Hematopoietic multipotent progenitor cell treated with erythropoietin and hydrocortisone succinate and interleukin-3 and kit ligand, for 6 days (in vitro differentiated cells): ENCODE measurements at places on chromosomes 4 and X.

DNA sequence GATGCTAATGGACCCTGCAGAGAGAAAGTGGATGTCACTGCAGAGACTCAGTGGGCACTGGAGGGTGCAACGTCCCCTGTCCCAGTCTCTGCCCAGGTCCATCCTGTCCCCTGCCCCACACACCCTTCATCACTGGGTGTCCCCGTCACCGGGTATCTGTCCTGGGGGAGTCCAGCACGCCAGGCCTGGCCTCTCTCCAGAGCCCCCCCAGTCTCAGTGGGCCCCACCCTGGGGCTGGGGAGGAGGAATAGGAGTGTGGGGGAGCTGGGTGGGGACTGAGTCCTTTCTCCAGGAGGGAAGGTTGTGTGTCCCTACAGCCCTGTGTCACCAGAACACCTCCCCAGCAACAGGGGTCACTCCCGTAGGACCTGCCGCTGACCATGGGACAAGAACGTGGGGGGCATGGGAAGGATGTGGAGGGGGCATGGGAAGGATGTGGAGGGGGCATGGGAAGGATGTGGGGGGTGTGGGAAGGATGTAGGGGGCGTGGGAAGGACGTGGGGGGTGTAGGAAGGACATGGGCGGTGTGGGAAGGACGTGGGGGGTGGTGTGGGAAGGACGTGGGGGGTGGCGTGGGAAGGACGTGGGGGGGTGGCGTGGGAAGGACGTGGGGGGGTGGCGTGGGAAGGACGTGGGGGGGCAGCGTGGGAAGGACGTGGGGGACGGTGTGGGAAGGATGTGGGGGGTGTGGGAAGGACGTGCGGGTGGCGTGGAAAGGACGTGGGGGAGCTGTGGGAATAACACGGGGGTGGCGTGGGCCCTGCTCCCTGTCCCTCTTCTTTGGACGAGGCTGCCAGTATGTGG, 21.0 kb upstream of the SPON2 start:
- DNase-seq = no peak

GRCh38 chr4:128528793-128529553, 241.4 kb upstream of the PGRMC2 start:
- DNase-seq = no peak

- DNase-seq = no peak
Measured at GRCh38 chr4:147340111-147340510, 140.8 kb upstream of the EDNRA start.

DNA sequence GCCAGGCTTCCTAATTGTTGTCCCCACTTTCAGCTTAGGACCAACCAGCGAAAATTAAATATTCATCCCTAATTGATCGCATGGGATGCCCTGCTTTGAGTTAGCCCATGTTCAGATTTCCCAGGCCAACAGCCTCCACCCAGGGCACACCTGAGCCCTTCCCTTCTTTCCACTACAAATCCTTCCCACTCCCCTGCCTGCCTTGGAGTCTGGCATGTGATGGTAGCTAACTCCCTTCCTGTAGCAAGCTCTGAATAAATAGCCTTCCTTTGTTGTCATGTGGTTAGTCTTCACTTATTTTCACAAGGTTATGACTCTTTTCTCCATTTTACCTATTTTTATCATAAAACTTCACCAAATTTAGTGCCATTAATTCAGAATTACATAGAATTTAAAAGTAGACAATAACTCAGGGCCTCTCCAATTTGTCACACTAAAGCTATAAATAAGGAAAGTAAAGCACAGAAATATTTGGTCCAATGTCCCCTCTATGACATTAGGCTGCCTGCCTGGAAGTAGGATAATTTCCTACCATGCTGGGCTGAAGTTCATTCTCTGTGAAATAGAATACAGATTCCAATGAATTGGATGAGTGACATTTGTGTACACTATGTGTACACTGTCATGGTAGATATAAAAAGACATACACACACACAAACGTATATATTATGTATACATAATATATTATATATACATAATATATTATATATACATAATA, 166.4 kb upstream of the CPEB2 start:
- no peak for DNase-seq

DNA sequence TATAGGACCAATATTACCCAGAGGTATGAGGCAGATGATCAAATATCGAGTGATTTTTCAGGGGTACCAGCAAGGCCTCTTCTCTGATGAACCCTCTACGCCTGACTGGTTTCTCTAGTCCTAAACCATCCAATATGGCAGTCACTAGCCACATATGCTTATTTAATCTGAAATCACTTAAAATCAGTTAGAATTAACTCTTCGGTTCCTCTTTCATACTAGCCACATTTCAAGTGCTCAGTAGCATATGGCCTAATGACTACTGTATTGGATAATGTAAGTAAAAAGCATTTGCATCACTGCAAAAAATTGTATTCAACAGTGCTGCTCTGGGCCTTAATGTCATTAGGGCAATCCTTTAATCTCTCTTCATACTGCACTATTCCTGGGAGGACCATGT, 4.4 kb upstream of the APBB2 start:
- DNase-seq = no peak

DNA sequence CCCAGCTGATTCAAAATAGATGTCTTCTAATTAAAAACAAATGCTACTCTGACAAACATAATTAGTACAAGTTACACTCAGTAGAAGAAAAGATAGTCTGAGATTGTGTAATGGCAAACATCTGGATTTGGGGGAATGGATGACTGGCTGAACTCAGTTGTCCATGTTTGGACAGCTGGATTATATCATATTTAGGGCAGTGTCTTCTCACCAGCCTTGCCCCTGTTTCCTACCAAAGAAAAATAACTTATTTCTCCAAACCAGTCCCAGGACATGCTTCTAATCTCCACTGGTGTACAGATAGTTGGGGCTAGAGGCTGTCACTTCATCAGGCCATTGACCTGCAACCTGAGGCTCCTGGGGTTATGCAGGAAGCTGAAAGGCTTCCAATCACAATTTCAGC, 237.3 kb downstream of the USP46 start:
- no peak for DNase-seq

DNA sequence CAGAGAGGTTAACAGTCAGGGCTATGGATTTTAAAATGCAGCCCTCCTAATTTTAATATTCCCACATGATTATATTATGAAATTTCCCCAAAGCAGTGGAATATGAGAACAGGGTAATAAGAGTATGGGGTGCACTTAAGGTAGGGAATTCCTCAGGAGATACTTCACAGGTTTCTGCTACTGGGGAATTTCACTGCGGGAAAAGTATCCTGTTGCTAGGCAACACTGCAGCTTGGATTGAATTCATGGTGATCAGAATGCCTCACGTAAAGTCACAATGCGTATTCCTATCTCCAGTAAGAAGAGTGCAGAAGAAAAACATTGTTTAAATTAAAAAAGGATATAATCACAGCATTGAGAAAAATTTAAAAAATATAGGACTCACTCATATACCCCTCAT, 398.1 kb upstream of the RPS6KA3 start:
- DNase-seq = no peak

GRCh38 chr4:112808001-112808400, 171.1 kb downstream of the LARP7 start:
- DNase-seq = no peak

GRCh38 chrX:105483011-105483410, 262.5 kb upstream of the TEX13A start:
- DNase-seq = no peak

DNA sequence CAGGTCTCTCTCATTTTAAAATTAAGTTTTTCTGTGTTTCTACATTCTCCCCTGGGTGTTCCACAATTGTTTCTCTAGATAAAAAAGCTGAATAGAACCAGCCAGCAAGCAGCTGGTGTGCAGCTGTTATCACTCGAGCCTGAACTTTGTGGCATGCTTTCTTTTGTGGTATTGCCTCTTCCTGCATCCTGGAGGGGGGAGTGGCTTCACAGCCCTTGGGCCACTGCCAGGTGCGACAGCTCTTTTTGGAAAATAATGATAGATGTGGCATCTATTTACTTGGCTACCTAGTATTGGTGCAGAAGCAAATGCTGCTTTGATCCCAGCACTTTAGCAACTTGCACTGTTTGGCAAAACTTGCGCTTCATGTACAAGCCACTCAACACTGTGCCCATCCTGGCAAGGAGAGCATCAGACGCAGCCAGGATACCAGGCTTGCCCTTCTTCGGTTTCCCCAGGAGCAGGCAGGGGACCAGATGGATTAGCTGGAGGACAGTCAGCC, 69.4 kb downstream of the HMGB2 start:
- DNase-seq = peak; percentile 96

DNA sequence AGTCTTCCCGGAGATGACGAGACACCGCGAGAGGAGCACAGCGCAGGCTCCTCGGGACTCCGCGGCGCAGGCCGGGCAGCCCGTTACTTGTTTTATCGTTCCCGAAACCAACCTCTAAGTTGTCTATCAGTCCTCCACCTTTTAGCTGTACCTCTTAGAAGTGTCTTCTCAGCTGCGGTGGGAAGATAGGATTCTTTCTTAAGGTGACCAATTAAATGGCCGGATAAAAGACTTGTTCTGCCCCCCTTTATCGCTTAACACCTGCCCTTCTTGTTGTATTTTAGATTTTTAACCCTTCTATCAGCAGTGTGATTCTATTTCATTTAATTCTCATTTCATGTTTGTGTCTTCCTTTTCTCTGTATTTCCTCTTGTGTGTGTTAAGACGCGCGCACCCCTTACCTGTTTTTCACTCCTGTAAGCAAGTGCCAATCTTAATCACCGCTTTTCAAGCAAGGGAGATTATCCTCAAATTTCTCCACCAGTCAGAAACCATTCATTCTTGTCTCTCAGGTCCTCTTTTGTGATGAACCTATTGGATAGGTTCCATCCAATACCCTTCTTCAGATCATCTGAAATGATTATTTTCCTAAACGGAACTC, at the start of gene SLC9B2:
TSS of gene SLC9B2 (minus strand) at position 15 of the 601 bp plus-strand sequence. CDS start 9,211 bp downstream, outside the sequence.
- peak; percentile 82 for DNase-seq

DNA sequence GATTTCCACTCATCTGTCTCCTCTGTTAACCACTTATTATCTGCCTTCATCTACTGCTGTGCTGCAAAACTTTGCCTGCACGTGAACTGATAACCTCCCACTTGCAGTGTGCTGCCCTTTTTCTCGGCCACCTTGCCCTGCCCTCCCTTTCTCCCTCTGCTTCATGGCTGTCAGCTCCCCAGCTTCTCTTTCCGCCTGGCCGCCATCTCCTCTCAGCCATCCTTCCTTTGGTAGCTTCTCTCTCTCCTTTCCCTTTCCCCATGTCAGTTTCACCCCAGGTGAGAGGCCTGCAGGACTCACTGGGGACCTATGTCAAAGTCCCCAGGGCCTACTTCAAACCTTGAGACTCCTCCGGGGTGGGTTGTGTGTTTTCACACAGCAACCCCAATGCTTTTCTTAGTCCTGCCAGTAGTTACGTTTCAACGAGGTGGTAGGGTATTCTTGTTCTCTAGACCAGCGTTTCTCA, 6.6 kb downstream of the MSL3 start:
- peak; percentile 53 for DNase-seq

GRCh38 chr4:6986072-6986780, 56.9 kb upstream of the TADA2B start:
- peak; percentile 55 for DNase-seq

GRCh38 chr4:78517050-78517652, 34.4 kb upstream of the ANXA3 start:
- DNase-seq = peak; percentile 64

DNA sequence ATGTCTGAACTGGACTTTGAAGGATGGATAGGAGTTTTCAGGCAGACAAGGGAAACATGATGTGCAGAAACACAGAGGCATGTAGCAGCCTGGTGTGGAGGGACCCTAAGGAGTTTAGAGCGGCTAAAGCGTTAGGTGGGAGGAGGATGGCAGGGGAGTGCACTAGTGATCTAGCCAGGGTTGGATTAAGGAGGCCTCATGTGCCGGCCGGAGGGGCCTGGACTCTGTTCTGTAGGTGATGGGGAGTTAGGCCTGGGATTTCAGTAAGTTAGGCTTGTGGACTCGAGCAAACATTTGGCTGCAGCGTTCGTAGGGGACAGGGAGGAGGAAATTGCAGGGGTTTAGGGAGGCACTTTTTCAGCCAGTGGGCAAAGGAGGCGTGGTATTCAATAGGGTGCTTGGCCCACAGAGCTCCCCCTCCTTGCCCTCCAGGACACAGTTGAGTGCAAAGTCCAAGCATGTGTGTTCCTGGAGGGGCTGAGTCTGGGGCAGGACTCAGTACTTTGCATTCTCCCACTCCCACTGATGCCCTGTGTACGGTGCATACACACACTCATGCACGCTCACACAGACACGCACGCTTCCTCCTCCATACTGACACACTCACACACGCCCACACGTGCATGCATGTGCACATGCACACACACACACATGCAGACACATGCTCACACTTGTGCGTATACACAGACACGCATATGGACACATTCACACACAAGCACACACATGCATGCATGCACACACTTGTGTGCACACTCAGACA, 18.6 kb downstream of the PSAPL1 start:
- DNase-seq = no peak

DNA sequence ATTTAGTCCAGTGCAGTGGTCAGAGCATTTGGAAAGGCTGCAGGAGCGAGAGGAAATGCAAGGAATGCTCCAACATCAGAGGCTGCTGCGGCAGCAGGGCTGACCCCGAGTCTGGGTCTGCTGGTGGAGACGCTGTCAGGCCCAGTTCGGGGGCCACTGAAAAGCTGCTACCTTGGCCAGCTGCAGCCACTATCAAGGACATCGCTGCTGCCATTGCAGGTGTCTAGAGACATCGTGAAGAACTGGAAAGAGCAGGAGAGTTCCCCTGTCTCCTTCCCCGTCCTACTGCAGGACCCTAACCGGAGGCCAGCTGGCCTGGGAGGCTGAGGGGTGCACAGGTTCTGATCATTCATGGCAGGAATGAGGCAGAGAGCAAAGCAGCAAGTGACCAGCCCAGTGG, 29.5 kb upstream of the GPR78 start:
- no peak for DNase-seq

GRCh38 chr4:184473499-184474262, 669 bp downstream of the IRF2 start:
- peak; percentile 59 for DNase-seq

GRCh38 chrX:107522901-107523300, 73.4 kb downstream of the FRMPD3 start:
- DNase-seq = no peak

- DNase-seq = no peak
Measured at GRCh38 chr4:8838961-8839431, 32.6 kb downstream of the HMX1 start.

DNA sequence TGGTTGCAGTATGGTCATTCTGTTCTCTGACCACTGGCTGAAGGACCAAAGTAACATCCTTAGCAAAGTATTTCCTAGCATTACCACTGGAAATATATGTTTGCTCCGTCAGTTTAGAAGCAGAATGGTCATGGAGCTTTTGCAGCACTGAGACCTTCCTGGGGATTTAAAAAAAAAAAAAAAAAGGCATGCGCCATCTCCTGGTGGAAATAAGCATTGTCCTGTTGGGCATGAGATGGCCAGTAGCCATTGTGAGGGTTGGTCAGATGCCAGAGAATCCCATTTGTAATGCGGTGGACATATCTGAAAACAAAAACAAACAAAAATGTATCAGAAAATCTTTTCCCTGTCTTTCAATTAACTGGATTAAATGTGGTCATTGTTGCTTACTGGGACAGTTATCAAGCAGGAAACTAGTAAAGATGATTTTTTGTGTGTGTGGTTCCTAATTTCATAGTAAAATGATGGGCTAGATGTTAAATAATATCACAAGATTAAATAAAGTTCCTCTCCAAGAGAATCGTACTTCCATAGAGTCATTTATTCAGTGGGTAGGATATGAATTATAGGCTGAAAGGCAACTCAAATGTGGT, 139.6 kb downstream of the SOWAHB start:
- peak; percentile 53 for DNase-seq
